CD4-positive, alpha-beta T cell treated with Interleukin-17A for 4 hours (primary cell): ENCODE measurements at places on chromosomes 3 and 15.
A peak's percentile ranks its signal among the peaks of the same experiment; 100 is the strongest.

DNA sequence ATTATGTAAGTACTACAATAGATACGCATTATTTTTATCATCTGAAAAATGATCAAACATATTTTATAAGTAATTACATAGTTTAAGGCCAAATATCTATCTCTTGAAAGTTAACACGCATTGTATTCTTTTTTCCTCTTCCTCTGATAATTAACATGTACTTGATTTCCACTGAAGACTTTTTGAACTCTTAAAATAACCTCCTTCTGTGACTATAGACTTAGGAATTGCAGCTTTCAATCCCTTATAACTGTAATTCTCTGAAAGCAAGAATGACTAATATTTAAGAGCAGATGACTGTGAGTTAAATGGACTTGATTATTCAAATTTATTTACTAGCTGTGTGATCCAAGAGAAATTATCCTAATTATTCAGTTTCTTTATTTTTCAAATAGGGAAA is 730.6 kb upstream of the NECTIN3 start:
- no peak for DNase-seq

- no peak for DNase-seq
Observed at GRCh38 chr3:17025594-17026139, 140.9 kb downstream of the PLCL2 start.

- DNase-seq = no peak
Observed at GRCh38 chr15:69919816-69920215, 177.9 kb downstream of the TLE3 start.

DNA sequence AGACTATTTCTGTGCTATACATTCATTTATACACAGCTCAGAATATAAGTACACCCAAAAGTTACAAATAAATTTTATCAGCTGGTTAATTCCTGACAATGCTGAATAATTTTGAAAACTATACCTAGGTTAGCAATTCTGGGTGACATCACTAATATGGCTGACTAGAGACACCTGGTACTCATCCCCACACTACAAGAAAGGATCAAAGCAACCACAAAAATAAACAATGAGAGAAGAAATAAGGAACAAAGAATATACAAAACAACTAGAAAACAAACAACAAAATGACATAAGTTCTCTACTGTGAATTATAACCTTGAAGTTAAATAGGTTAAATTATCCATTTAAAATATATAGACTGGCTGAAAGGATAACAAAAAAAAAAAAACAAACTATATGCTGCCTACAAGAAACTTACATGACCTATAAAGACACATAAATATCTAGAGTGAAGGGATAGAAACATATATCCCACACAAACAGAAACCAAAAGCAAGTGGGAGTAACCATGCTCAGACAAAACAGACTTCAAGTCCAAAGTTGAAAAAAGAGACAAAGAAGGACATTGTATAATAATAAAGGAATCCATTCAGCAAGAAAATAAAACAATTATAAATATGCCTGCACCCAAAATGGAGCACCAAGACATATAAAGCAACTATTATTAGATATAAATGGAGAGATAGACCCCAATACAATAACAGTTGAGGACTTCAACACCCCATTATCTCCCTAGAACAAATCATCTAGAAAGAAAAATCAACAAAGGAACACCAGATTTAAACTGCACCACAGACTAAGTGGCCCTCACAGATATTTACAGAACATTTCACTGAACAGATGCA is 57.8 kb downstream of the IMPG2 start:
- no peak for DNase-seq

DNA sequence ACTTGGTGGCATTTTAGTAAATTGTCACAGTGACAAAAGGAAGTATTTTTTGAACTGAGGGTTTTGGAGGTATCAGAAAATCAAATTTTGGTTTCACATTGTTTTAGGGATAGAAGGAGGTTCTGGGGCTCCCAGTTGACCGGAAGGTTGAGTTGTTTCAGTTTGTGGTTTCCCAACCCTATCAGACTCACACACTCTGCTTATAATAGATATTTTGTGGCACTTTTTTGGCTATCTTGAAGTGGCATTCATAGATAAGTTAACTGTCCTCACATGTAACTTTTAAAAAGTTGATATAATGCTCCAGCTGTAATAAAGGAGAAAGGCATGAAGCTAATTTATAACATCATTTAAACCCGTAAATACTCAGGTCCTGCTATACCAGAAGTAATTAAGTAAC is 12.8 kb downstream of the ARMC8 start:
- DNase-seq = no peak

GRCh38 chr15:43105077-43105736 is 631 bp downstream of the UBR1 start:
- peak; percentile 16 for DNase-seq

DNA sequence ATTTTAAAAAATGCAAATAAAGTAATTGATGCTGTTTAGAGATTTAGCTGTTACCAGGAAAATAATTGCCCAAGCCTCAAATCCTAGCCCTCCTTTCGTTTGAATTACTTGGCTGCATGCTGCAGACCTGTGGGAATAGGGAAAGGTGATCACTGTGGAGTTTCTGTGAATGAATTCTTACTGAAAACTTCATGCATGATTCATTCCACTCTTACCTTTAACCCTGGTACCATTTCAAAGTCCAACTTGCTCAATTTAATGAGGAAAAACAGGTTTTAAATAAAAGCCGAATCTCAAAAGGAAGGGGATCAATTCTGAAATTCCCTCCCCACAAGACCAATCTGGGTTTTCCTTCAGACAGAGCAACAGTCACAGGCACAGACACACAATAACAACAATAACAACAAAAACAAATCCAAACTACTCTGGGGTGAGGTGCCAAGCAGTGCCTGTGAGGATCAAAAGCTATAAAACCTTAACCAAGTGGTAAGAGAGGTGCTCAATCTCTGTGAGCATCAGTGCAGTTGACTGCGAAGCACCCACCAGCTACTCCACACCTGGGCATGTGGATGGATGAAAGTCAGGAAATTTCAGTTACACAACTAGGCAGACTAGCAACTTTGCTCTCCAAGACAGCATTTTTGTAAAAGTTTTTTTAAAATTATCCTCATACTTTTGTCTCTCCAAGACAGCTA is 200.8 kb downstream of the CNTN3 start:
- no peak for DNase-seq

DNA sequence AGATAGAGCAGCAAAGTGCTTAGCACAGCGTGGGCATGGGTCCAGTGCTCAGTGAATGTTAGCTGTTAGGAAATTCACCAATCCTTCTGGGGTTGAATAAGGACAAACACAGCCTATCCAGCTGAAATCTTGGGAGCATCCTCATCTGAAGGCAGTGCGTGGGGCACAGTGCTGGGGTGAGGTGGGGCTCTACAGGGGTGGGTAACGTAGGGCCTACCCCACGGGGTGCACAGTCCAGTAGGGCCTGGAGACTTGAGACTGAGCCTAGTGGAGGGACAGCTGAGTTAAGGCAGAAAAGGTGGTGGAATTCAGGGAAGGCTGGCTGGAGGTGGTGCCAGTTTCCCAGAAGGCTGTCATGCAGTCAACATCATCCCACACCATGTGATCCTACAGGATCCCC is 73.0 kb downstream of the ISG20 start:
- no peak for DNase-seq

- no peak for DNase-seq
Observed at GRCh38 chr15:97654481-97655076, 305.9 kb upstream of the ARRDC4 start.

- no peak for DNase-seq
Observed at GRCh38 chr15:62447742-62448141, 282.7 kb upstream of the C2CD4B start.
